ENCODE measurements at places on chromosomes 3 and 15.

- DNase-seq: no peak
These were observed 71.4 kb downstream of the TFDP2 start for GRCh38 chr3:142077859-142078500.

- DNase-seq: no peak
These were observed 44.8 kb upstream of the UBE2E1 start for GRCh38 chr3:23760871-23761373.

DNA sequence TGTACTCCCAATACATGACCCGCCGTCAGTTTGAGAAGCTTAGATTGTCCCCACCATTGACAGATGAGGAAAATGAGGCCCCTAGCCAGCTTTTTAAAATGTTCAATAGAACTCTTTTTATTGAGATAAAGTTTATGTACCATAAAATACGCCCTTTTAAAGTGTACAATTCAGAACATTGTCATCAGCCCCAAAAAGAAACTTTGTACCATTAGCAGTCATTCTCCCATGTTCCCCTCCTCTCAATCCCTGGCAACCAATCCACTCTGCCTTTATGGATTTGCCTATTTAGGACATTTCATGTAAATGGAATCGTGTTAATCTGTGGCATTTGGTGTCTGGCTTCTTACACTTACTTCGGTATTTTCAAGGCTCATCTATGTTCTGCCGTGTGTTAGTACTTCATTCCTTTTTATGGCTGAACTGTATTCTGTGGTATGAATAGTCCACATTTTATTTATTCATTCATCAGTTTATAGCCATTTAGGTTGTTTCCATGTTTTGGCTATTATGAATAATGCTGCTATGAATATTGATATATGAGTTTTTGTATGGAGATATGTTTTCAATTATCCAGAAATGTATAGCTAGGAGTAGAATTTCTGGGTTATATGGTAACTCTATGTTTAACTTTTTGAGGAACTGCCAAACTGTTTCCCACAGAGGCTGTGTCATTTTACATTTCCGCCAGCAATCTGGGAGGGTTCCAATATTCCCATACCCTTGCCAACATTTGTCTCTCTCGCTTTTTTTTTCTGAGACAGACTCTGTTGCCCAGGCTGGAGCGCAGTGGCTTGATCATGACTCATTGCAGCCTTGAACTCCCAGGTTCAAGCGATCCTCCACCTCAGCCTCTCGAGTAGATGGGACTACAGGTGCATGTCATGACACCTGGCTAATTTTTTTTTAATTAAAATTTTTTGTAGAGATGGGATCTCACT lies 15.3 kb upstream of the PTPN23 start:
- DNase-seq: no peak

- DNase-seq: no peak
These were observed 71.5 kb downstream of the FOXP1 start for GRCh38 chr3:71512000-71512399.

DNA sequence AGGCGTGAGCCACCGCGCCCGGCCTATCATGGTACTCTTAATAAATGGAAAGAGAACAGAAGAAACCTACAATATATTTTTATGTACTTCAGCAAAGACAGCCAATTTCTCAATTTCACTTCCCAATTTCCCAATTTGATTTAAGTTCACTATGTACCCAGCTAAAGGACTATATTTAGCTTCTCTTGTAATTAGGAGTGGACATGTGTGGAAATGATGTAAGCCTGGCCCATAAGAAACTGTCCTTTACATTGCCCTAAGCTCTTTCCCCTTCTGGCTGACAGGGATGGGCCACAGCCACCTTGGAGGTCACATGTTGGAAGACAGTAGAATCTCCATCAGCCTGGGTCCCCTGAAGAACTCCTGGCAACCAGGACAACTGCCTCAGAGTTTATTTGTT lies 6.2 kb downstream of the TMEM39A start:
- DNase-seq: no peak

GRCh38 chr3:169659820-169660674 lies 3.5 kb downstream of the MECOM start:
- DNase-seq: no peak

Measured in SHP77 treated with DMSO at 0.1 percent for 48 hours (cell line).